Activated T-helper 1 cell treated with Interleukin-2 at 50 U/mL for 16 hours (primary cell): ENCODE measurements at places on chromosomes 5 and 9.

DNA sequence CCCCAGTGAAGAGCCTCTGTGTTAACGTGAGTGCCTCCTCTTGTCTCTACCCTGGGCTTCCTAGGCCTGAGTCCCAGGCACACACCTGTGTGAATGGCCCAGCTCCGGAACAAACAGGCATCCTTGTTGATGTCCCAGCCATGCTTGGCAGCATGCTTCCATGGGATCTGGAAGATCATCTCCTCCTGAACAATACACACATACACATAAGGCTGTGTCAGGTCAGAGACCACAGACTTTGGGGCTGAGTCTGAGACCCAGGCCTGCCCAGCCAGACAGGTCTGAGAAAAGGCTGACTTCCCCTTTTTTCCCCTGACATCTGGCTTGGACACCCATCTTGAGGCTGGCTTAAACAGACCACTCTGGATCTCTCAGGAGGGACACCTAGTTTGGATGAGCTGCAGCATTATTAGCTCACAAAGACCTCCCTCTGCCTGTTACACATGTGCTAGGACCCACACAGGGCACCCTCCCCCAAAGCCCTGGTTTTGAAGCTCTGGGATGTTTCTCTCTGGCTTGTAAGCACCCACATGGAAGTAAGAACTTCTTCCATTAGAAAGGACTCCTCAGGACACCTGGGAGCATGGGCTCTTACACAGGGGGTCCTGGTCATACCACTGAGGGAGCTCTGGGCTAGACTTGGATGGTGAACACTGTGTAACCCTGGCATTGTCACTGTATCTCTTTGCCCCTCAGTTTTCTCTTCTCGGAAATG, 2.6 kb downstream of the IRF1 start:
- DNase-seq, result no peak

DNA sequence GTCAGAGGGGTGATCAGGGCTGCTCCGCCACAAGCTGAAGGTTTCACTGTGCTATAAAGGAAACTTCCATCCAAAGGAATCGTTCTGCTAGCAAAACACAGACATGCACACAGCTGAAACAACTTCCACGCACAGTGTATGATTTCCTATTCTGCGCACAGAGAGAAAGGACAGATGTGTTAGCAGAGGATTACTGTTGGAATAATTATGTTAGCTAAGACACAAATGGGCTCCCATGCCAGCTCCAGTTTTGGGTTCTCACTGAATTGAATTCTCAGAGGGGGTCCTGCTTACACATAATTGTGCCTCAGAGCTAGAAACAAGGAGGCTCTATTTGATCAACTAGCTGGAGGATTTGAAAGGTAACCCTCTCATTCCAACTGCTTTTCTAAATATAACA, 352.4 kb downstream of the IRX2 start:
- no peak for DNase-seq

DNA sequence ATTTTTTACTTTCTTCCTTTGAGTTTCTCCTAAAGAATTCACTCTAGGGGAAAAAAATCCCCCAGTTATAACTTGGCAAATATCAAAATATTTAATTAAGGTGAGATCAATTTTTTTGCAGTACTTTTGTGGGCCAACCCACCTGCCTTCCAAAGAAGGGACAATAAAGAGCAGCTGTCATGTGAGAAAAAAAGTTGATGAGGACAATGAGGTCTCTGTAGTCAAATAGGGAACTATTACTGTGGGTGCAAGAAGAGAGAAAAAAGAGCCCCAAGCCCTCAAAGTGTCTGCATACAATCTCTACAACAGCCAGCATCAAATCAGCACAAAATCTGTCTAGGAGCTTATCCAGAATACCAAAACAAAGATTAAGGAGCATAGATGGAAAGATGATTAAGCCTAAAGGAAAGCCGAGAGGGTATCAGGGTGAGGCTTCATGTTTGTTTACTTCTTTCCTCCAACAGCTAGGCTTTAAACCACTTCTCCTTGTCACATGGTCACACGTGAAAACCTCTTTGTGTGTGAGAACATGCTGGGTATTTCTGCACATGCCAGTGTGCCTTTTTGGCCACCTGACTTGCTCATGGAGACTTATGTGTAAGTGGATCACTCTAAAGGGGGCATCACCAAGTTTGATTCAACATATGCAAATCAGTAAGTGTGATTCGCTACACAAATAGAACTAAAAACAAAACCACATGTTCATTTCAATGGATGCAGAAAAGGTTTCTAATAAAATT, 19.2 kb upstream of the FYB1 start:
- no peak for DNase-seq

DNA sequence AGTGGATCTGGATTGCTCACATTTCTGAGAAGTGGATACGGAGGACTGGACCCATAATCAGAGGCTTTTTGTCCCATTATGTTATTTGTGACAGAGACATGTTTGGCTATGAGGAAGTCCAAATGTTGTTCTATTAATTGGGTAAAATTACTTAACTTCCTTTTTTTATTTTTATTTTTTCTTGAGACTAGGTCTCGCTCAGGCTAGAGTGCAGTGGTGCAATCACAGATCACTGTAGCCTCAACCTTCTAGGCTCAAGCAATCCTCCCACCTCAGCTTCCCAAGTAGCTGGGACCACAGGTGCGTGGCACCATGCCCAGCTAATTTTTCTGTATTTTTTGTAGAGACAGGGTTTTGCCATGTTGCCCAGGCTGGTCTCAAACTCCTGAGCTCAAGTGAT, 11.9 kb upstream of the PGGT1B start:
- DNase-seq, result no peak

DNA sequence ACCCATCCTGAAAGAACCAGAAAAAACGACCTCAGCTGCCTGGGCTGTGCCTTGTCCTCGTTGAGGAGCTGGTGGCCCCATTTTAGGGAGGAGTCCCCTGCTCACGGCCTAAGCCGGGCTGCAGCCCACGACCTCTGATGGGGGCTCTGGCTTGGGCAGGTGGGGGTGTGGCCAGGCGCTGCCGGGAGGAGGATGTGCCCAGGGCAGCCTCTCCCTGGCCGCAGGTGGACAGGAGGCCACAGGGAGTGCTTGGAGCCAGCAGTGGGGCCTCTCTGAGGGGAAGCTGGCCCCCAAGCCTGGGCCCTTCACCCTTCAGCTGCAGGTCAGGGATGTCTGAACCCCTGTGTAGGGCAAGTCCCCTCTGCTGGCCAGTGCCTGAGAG, 2.5 kb downstream of the DIPK1B start:
- DNase-seq, result no peak

DNA sequence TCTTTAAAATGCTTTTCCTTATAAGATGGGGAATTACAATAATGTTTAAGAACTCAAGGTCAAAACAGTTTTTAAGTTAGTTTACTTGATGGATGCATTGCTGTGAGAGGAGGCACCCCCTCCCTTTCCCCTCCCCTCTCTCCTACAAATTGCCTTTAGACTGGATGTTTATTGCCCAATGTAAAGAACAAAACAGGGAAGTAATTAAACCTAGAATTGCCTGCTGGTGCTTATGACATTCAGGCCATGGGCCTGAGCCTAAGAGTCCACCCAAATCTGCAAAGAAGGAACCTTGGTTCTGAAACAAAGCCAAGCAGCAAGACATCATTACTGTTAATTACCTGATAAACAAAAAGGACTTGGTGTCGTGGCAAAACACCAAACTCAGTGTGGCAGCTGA, 630.3 kb downstream of the ISL1 start:
- no peak for DNase-seq

GRCh38 chr5:159903131-159903530, 13.2 kb upstream of the ADRA1B start:
- no peak for DNase-seq

- no peak for DNase-seq
These were observed 441.2 kb upstream of the ZNF462 start for GRCh38 chr9:106421772-106422171.

- no peak for DNase-seq
These were observed 254.4 kb downstream of the FAM114A2 start for GRCh38 chr5:153784277-153784676.

DNA sequence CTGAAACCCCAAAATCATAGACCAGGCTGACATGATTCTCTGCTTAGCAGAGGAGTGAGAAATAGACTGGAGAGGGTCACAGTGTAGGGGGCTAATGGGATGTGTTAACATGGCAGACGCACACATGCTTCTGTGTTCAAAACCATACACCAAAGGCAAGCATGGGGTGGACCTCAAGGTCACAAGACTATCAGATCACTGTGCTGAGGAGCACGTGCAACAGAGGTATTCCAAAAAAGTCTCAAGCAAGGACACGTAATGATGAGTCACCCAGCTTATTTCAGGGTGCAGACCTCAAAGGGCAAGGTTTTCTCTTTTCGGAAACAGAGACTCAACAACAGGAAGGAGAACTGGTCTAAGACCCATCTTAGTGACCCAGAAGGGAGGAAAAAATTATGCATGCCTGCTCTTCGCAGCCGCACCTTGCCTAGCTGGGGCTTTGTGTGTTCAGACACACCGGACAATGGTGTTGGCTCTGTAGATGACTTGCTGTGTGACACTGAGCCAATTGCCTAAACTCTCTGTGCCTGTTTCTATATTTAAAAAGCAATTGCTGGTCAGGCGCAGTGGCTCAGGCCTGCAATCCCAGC, 20.3 kb downstream of the WHRN start:
- peak; percentile 10 for DNase-seq

DNA sequence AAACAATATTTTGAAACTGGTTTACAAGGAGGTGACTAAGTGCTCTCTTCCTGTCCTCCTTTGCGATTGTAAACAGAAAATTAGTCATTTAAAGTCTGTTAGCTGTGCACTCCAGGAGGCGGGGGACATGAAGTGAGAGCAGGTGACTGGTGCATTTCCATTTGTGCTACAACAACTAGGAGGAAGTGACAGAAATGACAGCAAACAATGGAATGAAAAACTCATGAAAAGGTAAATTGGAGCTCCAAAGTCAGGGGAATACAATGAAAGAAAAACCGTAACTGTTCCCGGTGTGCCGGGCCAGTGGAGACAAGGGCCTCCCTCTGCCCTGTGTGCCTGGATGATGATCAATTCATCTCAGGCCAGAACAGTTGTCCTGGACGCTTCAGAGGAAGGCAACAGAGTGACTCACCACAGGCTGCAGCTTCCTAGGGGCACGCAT, 439.9 kb downstream of the GADD45G start:
- no peak for DNase-seq

- DNase-seq, result no peak
These were observed 93.8 kb upstream of the GRHPR start for GRCh38 chr9:37328556-37329227.

DNA sequence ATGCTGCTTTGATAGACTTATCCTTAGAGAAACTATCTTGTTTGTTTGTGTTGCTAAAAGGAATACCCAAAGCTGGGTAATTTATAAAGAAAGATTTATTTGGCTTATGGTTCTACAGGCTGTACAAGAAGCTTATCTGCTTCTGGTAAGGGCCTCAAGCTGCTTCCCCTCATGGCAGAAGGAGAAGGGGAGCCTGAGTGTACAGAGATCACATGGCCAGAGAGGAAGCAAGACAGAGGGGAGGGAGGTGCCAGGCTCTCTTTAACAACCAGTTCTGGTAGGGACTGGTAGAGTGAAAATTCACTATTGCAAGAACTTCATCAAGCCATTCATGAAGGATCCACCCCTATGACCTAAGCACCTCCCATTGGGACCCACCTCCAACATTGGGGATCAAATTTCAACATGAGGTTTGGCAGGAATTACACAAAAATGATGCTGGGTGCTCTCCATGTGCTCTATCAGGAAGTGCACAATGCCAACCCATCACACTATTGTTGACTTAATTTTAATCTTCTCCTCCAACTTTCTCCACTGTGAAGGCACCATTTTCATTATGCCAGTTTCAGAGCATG, 115.1 kb upstream of the SHB start:
- no peak for DNase-seq
